ENCODE measurements at places on chromosomes 7 and 10. TPM values are rescaled to one million over a fixed set of nuclear protein-coding genes. Genes with fewer than 3 reads are reported as not detected.

- no peak for DNase-seq
Observed at GRCh38 chr7:28311670-28312069, 100.6 kb upstream of the CREB5 start.

Gene ABCC2
- total RNA-seq = 5.1 TPM

GRCh38 chr10:33277135-33277536, 57.3 kb downstream of the NRP1 start:
- peak; percentile 34 for DNase-seq

Gene ANKRD22
- total RNA-seq = not detected

- DNase-seq = no peak
Observed at GRCh38 chr10:124305131-124305530, 113.6 kb downstream of the OAT start.

Gene CPN1
- not detected for total RNA-seq

Gene SLC26A3
- total RNA-seq = not detected

- DNase-seq = no peak
Observed at GRCh38 chr7:25857376-25858067, 294.5 kb upstream of the NFE2L3 start.
